Glomerular endothelial cell (primary cell): ENCODE measurements at places on chromosomes 3 and 15. TPM values are rescaled to one million over a fixed set of nuclear protein-coding genes. Genes with fewer than 3 reads are reported as not detected.

Gene MCTP2
- 0.29 and 1.2 TPM in 2 replicates for total RNA-seq

Gene ZBTB20
- 14.5 and 28.5 TPM in 2 replicates for total RNA-seq

Gene ZNF660
- total RNA-seq = 0.63 and 0.88 TPM in 2 replicates

Gene FBXO40
- not detected in 2 replicates for total RNA-seq

Gene AGBL1
- not detected in 2 replicates for total RNA-seq

Gene ZNF717
- total RNA-seq = 3.8 and 9.0 TPM in 2 replicates

Gene CCNB2
- total RNA-seq = 8.9 and 22.3 TPM in 2 replicates

Gene NR1I2
- total RNA-seq = not detected in 2 replicates

Gene CXCR6
- not detected in 2 replicates for total RNA-seq

Gene MRPL47
- total RNA-seq = 28.1 and 33.9 TPM in 2 replicates

Gene FEM1B
- total RNA-seq = 29.5 and 37.2 TPM in 2 replicates

GRCh38 chr15:63277038-63277892 is at the start of gene APH1B:
APH1B (plus strand) TSS chr15:63277605; CDS start chr15:63277624, 19 bp downstream.
- DNase-seq = no peak

DNA sequence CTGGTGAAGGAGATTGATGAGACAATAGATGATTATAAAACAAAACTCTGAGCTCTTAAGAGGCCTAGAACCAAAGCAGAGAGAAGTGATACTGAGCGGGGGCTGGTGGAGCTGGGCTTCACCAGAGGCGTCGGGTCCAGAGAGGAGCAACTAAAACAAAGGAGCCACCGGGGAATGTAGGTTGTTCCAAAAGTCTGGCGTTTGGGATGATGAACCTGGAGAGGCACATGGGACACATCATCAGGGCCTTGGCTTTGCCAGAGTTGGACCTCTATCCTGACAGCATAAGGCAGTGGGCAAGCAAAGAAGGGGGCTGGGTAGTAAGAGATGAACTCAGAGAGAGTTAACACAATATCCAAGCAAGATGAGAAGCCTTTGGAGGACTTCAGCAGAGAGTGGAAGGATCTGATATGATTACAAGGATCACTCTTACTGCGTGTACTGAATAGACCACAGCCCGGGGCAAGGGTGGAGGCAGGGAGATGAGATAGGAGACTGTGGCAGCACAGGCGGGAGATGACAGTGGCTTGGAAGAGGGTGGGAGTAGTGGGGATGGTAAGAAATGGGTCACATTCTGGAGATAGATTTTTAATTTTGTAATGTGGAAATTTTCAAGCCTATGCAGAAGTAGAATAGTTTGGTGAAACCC is 36.0 kb upstream of the RASA2 start:
- no peak for DNase-seq

- no peak for DNase-seq
Measured at GRCh38 chr3:35336601-35337000, 302.7 kb upstream of the ARPP21 start.

GRCh38 chr3:140906785-140907184 is 34.9 kb upstream of the SLC25A36 start:
- DNase-seq = no peak

DNA sequence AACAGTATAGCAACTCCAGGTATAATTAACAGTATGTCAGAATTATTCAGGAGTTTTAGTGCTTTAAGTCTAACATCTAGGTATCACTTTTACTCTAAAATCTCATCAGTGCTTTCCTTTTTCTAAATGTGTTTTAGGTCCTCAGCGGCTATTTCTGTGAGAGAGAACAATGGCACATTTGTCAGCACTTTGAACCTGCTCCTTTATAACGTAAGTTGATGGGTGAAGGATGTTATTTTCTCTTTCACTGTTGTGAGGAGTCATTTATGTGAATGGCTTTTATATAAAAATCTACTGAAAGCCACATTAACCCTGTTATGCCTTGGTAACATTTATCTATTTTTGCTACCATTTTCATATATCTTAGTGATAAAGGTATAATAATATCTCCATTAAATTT is 22.8 kb downstream of the ZPLD1 start:
- DNase-seq = no peak

GRCh38 chr15:88655103-88655553 is 16.3 kb downstream of the ISG20 start:
- no peak for DNase-seq

GRCh38 chr15:36779744-36780408 is 200.4 kb downstream of the CDIN1 start:
- no peak for DNase-seq

DNA sequence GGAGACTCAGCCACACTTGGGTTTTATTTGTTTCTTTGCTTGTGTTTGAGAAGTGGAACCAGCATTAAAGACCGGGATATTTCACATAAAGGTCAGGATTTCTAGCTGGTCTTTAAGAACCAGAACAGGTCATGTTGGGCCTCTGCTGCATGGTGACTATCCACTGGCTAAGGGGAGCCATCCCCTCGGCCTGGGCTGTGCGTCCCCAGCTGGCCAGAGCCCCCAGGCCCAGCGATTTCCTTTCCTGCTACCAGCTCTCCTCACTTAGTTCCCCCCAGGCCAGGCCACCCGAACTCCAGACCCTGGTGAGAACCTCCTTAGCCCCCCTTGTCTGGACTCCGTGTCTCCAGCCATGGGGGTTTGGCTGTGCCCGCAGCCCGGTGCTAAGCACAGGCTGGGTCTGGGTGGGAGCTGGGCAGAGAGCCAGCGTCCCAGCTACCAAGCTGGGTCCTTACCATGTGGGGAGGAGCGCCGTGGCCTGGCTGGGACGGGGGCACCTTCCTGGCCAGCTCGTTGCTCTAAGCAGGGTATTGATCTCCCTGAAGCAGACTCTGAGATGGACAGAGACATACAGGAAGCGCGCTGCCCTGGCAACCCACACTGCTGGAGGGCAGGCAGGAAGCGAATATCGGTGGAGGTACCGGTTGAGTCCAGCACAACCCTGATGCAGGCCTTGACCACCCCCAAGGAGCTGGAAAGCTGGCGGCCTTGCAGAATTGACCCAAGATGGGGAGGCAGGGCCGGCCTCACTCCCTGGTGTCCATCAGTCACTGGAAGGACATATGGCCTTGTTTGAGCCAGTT is 49.4 kb downstream of the KLF15 start:
- no peak for DNase-seq

DNA sequence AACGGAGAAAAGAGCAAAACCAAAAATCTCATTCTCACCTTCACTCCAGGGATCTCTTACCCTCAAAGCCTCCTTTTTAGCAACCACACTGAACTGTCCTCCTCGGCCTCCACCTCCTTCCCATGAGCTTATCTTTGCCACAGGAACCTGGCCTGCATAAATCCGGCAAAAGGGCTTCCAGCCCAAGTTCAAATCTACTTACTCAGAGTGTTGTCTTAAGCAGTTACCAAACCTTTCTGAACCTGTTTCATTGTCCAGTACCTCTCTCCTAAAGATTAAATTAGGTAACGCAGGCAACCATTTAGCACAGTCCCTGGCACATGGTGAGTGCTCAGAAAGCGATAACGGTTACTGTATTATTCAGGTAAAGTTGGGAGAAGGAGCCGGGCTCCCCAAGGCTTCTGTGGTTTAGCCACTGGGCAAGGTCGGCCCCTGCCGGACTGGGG is 777 bp downstream of the CIB1 start:
- no peak for DNase-seq

DNA sequence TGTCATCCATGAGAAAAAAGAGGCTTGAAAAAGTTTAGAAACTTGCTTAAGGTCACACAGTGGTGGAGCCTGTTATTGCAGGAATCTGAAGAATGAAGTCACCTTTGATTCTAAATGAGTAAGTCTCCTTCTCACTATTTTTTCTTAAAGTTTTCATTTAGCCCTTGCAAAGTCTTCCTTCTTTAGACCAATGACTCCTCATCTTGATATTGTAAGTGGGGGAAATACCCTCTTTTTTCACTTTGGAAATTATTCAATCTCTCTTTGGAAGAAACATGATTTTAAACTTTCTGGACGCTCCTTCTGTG is 787 bp upstream of the SLMAP start:
- peak; percentile 42 for DNase-seq

DNA sequence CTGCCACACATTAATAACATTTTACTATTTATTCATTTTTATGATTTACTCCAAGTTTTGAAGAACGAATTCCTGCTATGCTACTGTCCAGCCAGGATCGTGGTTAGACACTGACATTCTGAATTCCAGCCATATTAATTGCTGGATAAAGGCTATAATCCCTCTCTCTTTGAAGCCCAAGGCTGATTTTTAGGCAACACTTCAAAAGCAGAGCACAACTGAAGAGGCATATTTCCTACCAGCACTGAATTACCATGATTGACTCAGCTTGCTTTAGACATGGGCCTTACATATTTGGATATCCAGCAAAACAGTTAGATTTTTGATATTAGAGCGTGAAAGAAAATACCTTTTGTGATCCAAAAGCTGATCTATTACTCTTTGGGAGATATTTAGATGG is 205.0 kb downstream of the ZIC1 start:
- DNase-seq = no peak

- DNase-seq = no peak
Measured at GRCh38 chr3:190210608-190211007, 89.9 kb upstream of the P3H2 start.

GRCh38 chr15:71237456-71238188 is 122.4 kb downstream of the THSD4 start:
- DNase-seq = no peak

DNA sequence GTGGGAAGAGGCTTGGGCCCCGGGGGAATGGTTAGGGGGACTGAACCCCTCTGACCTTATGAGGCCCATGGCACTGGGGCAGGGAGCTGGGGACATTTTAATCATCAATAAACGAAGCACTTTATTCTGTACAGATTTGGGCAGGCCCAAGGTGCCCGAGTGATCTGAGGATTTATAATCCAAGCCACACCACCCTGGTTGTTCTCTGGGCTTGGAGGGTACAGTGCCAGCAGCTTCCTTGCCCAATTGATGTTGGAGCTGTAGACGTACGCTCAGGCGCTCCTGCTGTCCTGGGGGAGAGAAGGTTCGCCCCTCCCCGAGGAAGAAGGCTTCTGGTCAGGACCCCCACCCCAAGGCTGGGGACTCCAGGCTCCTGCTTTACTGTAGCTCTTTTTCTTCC is 12.5 kb downstream of the ZBTB47 start:
- no peak for DNase-seq

DNA sequence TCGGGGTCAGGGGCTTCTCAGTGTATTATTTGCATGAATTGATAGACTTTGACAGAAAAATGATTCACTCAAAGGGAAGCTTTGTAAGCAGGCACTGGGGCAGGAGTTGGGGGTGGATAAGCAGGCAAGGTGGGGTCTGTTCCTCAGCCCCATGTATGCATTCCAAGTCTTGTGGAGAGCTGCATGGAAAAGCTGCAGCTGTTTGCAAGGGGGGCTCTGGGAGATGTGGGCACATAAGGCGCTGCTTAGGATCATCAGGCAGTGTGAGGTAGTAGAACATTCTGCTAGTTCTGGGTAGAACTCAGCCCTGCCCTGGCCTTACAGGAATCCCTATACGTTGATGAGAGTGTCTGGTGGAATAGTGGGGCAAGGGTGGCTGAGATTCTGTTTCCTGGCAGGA is 154.2 kb upstream of the LRIG1 start:
- no peak for DNase-seq

DNA sequence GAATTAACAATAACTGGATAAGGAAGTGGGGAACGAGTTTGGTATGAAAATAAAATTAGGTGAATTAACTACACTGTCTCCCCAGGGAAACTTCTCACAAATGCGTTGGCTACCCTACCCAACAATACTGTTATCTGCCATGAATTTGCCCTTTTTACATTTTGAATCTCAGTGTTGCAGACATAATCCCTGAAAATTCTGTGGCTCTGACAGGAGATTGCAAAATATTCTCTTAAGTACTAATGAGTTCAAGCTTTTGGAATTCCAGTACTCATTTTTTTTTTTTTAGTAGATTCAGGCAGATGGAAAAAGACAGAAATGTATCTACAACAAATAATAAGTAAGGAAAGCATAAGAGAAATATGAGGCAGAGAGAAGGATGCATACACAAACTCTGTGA is 332.6 kb downstream of the LSAMP start:
- no peak for DNase-seq

DNA sequence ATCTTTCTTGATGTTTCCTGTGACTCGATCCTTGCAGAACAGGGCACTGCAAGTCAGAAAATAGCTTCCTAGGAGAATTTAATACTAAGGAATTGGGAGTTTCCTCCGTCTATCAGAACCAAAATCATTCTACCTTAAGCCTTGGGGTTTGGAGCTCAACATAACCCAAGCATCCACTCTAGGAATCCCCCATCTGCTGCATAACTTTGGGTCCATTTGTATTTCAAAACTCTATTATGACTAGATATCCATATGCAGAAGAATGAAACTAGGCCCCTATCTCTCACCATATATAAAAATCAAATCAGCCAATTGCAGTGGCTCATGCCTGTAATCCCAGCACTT is 61.7 kb upstream of the AKAP13 start:
- no peak for DNase-seq

DNA sequence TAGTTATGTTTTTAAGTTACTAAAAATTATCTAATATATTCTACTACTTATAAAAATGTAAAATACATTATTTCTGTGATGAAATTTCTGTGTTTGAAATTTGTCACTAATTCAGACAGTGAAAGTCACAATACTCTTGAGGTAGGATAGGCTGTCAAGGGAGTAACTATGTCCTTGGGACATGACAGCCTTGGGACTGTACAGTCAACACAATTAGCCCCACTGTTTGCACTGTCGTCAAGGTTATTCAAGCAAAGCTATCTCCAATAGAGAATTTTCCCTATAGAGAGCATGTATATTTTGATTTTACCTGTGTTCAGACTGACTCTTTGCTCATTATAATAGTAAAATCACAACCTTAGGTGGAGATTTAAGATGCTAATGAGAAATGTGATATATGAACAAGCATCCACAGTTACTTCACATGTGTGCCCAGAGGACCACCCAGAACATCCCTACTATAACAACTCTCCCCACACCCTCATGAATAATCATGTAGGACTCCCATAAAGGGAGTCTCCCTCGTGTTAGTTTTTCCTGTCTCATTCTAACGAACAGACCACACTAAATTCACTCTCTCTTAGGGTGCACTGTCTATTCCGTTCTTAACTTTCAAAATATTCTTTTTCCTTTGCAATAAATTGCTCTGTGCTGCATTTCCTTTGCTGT is 1476.3 kb upstream of the CADM2 start:
- no peak for DNase-seq

GRCh38 chr3:31016196-31016595 is 121.7 kb upstream of the GADL1 start:
- no peak for DNase-seq

DNA sequence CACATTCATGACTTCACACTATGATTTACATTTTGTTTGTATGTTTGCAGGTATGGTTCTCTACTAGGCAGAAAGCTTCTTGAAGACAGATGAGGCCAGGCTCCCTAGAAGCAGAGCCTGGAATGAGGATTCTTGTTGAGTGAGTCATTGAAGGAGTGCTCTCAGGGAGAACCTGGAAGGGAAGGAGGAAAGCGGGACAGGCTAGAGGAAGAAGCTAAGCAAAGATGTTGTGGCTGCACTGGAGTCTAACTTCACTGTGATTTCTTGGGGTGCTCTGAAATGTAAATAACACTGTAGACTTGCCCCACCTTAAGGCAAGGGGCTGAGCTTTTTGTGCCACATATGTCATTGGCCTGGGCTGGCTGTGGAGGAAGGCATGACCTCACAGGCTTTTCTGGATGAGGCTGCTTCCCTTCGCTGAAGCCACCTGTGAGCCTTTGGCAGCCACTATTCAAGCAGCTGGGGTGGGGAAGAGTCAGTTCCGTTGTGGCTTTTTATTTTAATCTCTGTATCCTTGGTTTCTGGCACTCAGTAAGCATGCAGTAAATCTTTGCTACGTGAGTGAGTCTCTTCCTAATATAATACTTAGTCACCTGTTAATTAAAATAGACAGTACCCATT is 307.3 kb downstream of the SV2B start:
- DNase-seq = no peak

GRCh38 chr3:127162947-127163645 is 29.8 kb upstream of the PRR23E start:
- no peak for DNase-seq
